Amniotic stem cell (primary cell): ENCODE measurements at places on chromosomes 13 and 19.

DNA sequence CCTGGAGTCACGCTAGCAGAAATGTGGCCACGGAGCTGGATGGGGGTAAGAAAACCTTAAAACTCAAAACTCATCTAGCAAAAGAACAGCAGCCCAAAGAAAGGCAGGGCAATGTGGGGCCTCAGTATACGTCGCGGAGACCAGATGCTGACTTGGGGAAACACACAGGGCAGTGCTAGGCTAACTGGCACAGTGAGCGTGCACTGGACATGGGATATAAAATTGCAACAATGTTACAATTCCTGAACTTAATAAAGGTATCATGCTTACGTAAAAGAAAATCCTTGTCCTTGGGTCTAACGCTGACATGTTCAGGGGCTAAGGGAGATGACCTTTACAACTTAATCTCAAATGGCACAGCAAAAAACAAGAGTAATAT lies 40.5 kb downstream of the COL4A1 start:
- DNase-seq, result no peak

DNA sequence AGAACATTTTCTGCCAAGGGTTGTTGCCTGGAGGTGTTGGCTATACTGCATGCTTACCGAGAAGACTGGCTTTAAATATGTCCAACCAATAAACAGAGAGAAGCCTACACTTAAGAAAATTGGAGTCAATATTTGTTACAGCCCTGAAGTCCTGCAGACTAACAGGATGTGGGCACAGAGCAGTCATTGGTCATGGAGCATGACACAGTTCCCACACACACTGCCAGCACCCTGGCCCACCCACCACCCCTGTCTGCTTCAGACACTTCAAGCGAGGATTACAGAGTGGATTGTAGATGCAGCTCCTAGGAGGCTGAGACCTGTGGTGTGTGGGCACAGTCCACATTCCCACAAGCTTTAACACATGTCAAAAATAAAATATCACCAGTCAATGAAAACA lies 21.0 kb upstream of the SERP2 start:
- DNase-seq, result no peak

GRCh38 chr13:66222926-66223325 lies 1007.2 kb downstream of the PCDH9 start:
- DNase-seq, result no peak

DNA sequence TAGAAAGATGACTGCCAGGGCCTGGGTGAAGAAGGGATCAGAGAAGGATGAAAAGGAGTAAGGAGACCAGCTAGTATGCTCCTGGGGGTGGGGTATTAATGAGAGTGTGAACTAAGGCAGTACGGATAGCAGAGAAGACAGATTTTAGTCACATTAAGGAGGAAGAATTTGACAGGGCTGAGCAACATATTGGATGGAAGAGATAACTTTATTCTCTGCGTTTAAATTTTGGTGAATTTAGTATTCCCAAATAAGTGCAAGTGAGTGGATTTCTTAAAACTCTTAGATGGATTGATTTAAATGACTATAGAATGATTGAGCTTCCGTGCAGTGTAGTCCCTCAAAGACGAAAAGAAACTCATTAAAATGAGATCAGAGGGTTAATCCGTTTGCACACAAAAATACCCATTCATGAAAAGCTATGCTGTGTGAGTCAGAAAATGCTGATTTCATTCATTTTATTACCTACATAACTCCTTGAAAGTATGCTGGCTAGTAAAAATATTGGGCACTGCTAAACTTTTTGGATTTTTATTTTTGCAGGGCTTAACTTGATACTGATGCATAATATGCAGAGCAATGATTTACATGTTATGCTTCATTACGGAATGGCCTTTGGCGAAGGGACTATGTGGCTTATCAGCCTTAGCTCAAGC lies 54.1 kb downstream of the WDFY2 start:
- no peak for DNase-seq

- no peak for DNase-seq
These were observed 112.9 kb upstream of the IRS2 start for GRCh38 chr13:109899316-109899715.

- DNase-seq, result no peak
These were observed 85.8 kb upstream of the PCDH8 start for GRCh38 chr13:52934258-52934657.

DNA sequence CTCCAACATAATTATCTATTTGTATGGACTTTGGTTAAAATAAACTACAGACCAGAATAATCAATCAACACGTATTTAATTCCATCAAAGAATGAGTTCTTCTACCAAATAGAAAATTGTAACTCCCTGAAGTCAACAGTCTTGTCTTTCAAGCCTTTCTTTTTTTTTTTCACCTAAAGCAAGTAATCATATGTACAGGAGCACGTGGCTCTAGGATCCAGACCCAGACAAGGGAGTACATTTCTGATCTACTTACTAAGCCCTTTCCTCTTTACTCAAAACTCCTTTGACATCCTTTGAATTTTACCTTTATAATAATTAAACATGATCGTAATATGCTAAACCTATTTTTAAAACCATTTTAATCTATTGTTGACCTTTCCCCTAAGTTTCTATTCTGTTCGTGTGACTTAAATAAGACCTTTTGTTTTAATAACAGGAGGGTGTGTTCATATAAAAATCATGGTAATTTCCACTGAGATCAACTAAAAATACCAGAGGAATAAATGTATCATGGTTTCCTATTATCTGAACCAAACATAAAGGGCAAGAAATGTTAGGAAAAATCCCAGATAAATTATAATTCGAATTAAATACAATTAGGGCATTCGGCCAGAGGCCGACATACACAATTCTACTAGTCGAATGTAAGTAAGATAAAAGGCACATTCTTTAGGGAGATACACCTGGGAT lies 1.7 kb downstream of the SLC7A1 start:
- DNase-seq, result no peak

GRCh38 chr13:21800837-21801616 lies 130.2 kb downstream of the FGF9 start:
- no peak for DNase-seq
